Fibroblast of villous mesenchyme (primary cell): ENCODE measurements at places on chromosomes 3 and 15.

DNA sequence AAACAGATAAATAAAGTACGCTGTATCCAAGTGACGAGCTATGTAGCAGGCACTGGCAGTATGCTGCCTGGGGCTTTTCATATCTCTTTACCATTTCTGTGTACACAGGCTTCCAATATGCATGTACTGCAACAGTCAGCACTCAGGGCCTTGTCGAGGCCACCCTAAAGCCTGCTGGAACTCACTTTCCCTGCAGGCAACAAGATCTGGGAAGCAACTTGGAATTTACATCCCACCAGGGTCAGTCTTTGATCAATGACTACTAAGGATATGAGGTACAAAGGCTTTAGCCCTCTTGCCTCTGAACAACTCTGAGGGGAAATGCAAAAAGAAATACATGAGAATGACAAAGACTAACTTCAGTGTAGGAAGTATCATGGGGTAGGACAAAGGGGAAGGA is 101.8 kb upstream of the ARL6 start:
- no peak for DNase-seq

GRCh38 chr15:31609258-31609681 is 282.6 kb downstream of the KLF13 start:
- DNase-seq = peak; percentile 4

DNA sequence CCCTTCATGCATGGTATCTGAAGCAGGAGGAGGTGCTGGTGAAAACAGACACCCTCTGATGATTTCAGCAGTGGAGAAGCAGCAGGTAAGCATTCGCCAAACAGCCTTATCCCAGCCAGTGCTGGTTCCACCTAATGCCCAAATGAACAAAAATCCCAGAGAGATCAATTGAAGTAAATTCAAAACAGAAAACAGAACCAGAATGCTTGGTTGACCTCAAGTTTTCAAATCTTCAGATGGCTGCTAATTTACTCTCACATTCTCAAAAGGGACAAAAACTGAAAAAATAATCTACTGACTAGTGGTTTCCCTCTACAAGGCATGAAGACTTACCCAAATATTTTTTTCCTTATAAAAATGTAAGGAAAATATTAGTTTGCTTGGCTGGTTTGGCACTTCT is 87.0 kb upstream of the MYO5C start:
- no peak for DNase-seq

GRCh38 chr3:25679166-25679565 is 14.5 kb upstream of the TOP2B start:
- DNase-seq = no peak

- no peak for DNase-seq
Observed at GRCh38 chr3:189053322-189053721, 118.4 kb upstream of the TPRG1 start.

- peak; percentile 11 for DNase-seq
Observed at GRCh38 chr3:142888481-142889211, at the start of gene PCOLCE2. PCOLCE2 (minus strand) TSS chr3:142889083; CDS start chr3:142888896, 187 bp downstream.

DNA sequence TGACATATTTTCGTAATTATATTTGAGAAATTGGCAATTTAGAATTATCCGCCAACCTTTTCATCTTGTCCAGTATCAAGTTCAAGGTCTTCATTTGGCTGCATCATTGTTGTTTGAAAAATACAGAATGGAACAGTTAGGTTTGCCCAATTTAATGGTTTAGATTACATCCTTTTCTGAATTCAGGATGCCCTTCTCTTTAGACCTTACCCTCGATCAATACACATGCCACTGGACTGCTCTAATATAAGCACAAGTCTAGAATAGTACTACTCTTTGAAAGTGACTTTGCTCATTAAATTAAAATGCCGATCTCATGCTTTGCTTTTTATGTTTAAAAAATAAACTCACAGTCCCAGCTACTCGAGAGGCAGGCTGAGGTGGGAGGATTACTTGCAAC is 44.5 kb downstream of the PXK start:
- DNase-seq = no peak

GRCh38 chr3:66299891-66300290 is 79.1 kb downstream of the SLC25A26 start:
- no peak for DNase-seq
